ENCODE measurements at places on chromosomes 11 and 22. TPM values are rescaled to one million over a fixed set of nuclear protein-coding genes. Genes with fewer than 3 reads are reported as not detected.

- no peak for DNase-seq
Measured at GRCh38 chr11:112156956-112157766, 6.7 kb downstream of the IL18 start.

DNA sequence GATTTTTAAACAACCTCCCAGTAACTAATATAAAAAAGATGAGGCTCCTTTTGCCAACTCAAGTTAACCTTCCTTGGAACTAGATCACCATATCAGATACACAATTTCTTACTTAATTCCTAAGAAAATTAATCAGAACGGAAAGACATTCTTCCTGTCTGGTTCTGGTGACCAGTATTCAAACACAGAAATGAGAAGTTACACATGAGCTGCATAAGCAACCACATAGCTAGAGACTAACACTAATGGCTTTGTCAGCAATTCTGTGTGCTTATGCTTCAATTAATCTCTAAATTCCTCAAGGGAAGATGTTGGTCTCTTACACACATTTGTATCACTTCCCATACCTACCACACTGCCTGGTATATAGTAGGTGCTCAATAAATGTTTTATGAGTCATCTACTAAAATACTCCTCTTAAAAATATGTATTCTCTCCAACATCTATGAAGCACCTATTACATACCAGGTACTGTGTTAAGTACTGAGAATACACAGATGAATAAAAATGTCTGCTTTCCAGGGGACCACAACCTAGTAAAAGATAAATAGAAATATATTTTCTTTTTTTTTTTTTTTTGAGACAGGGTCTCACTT, 54.5 kb downstream of the GAB2 start:
- DNase-seq: no peak

DNA sequence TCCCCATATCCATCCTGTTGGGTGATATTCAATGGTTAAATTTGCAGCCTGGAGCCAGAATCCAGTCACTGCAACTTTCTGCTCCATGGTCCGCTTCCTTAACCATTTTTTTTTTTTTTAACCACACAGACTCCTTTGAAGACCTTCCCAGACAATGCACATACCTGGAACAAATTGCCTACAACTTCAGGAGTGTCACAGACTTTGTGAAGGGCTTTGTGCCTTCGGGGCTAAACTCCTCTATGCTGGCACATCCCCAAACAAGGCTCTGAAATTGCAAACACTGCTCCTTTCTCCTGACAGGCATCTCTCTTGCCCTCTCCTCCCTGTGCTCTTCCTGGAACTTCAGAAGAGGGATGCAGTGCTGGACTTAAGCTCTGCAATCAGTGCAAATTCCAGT, 40.6 kb downstream of the TENM4 start:
- no peak for DNase-seq

DNA sequence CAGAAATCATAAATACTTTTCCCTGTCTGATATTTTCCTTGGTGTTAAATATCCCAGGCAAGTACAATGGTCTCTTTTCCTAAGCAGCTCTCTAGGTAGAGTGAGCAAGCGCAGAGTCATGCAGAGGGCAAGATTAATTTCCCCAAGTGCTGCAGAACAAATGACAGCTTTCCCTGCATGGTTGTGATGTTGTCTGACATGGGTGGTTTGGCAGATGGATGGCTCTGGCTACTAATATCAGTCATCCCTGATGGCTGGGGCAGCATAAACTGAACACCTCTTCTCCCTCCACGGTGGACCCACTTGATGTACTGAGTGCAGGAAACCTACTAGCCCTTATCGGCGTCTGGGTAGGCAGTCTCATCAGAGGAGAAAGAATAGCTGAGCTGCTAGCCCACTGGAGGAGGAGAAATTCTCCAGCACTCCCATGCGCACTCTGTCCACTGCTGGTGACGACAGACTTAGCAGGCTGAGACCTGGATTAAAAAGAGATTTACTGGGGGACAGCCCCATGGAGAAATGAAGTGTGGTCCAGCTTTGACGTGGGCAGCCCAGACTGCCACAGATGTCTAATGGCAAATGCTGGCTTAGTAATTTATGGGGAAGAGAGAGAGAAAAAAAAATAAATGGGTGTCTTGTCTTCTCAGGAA, 202.9 kb downstream of the DBX1 start:
- DNase-seq: no peak

DNA sequence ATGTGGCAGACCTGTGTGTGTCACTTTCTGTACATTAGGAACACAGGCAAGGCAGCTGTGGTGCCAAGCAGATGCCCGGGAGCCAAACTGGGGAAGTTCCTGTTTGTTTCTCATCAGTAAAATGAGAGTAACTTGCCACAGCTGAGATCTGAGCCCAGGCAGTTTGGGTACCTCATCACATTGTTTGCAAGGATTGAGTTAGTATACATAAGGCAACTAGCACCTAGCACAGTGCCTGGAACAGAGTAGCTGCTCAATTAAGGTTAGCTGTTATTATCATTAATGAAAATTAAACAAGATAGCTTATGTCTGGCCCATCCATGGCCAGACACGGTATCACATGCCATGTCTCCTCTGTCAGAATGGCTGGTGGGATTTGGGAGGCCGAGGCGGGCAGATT, 7.8 kb downstream of the SOX10 start:
- DNase-seq: no peak

DNA sequence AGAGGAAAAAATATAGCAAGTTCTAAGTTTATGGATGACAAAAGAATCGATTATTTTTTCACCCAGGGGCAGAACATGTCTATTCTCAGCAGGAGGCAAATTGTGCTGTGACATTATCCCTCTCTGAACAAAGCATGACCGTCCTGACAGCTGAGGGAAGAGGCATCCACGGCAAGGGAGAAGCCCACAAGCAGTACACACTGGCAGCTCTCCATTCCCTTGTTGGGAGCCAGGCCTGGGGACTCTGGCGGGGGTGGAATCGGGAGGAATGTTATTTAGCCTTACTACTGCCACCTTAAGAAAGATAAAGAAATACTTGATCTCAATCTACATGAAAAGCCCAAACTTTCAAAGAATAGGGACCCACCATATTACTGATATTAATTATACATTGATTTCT, 3.4 kb downstream of the KIRREL3 start:
- no peak for DNase-seq

DNA sequence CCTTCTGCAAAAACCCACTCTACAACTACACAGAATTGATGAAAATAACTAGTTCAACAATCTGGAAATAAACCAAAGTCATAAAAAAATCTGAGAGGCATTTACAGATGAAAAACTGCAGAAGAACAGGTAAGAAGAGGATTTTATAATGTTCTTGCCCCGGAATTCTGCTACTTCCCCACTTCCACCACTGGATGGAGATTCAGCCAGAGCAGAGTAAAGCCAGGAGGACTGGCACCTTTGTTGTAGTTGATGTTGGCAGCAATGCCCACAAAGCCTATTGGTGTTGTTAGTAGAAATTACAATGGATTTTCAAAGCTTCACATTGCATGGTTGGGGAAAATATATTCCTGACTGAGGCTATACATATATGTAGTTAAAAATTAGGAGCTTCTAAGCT, 640.2 kb downstream of the LRRC4C start:
- no peak for DNase-seq

- no peak for DNase-seq
Measured at GRCh38 chr22:37740455-37741311, 43.8 kb downstream of the TRIOBP start.

GRCh38 chr11:73565804-73566203, 32.1 kb downstream of the FAM168A start:
- DNase-seq: no peak

BCO2 gene
- total RNA-seq: 4.1 TPM
